ENCODE measurements at places on chromosomes 11 and 22. TPM values are rescaled to one million over a fixed set of nuclear protein-coding genes. Genes with fewer than 3 reads are reported as not detected.

DNA sequence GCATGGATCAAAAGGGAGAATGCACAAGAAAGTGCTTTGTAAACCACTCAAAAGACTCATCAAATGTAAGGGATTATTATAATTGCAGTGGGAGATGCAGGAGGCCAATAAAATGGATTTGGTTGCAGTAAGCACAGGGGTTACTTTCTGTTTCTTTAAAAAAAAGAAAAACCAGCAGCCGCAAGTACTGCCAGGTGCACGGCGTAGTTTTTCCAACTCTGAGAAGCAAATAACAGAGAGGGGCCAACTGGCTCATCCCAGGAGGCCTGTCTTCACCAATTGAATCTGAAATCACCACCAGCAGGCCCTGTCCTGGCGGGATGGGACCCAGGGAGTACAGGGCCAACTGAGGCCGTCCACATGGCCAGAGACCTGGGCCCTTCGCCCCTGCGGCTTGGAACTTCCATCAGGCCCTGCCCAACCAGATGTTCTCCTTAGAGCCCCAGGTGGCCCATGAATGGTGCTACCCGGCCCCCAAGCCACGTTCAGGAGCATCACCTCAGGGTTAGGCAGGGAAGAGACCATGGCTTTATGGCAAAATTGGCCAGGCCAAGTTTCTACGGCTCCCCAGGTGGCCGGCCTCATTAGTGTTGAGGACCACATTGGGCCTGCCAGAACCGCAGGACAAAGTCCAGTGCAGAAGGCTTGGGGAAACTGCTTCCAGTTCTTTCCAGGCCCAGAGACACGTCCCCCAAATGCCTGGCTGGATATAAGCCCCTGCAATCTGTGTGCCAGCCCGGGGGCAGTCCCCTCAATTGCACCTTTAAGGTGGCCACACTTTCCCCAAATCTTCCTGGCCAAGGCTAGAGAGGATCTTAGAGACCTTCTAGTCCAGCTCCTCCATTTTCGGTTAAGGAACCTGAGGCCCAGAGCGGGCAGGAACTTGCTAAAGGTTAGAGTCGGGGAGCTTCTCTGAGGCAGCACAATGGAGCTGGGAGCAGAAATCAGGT, 61.7 kb downstream of the CHRDL2 start:
- no peak for ATAC-seq

DNA sequence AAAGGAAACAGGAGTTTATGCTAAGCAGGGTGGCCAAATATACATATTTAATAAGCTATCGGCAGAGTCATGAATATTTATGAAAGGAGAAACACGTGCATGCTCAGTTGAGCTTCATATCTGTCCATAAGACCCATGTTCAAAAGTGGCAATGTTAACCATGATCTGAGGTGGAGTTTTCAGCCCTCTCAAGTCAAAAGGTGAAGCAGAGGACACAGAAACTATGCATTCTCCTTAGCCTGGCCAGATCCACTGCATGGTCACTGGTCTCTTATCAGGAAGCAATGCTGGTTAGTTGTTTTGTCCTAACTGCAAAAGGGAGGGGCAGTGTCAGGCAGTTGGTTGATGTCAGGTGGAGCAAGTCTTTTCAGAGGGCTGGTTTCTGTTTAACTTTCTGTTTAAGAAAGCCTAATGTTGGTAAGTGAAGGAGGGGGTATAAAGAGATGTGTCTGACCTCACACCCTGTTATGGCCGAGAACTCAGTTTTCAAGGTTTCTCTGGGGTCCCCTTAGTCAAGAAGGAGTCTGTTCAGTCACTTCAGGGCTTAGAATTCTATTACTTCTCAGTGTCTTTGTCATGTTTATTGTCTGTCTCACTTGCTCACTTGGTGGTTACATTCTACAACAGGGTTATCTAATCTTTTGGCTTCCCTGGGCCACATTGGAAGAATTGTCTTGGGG, 5.5 kb upstream of the SELENOH start:
- peak; percentile 51 for ATAC-seq

The STIM1 gene
- 85.1 TPM for total RNA-seq

GRCh38 chr11:44945666-44946065, 5.0 kb downstream of the TP53I11 start:
- no peak for ATAC-seq

GRCh38 chr11:69650081-69650831, 9.3 kb downstream of the CCND1 start:
- ATAC-seq, result no peak

The GPHA2 gene
- total RNA-seq, result not detected

DNA sequence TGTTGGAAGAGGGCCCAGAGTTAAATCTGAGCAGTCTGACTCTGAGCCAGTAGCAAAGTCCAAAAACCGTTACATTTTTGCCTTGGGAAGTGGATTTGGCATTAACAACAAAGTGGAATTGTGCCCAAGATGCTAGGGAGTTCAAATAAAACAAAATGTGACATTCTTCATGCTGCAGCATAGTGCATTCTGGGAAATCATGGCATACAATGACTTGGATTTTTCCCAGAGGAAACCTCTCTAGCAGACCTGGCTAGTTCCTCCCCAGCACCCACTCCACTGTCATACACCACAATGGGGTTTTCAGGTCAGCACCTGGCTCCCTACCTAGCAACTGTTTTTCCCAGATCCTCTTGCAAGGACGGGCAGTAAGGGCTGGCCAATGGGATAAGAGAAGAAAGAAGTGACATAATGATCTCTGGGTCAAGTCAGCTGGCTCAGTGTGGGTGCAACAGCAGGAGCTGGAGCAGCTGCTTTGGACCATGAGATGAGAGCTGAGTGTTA, 24.8 kb upstream of the CYB5R3 start:
- no peak for ATAC-seq

DNA sequence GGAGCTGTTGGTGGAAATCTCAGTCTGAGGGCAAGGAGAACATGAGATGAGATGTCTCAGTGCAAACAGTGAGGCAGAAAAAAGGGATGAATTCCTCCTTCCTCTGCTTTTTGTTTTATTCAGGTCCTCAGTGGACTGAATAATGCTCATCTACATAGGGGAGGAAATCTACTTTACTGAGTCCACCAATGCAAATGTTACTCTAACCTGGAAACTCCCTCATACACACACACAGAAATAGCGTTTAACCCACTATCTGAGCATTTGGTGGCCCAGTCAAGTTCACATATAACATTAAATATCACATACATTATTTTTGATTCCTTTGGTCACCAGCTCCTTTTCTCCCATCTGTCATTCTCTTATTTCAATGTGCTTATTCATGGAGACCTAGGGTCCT, 418.8 kb downstream of the TMEM135 start:
- ATAC-seq, result no peak

DNA sequence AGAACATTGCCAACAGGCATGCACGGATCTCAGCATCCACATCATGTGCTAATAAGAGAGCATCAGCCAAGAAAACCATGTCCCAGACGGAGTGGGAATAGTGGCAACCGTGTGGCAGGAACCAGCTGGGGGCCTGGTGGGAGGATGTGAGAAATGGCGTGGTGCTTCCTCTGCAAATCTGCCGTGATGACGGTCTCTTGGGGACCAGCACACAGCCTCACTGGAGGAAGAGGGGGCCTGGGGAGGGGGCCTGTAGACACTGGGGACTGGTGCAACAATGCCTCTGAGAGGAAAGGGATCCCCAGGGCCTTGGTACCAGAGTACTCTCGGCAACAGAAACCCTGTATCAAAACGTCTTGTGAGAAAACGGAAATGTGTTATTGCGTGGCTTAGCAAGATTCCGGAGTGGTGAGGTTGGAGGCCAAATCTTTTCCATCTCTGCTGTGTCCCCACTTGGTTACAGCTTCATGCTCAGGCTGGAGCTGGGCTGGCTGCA, 154.3 kb upstream of the TBCEL start:
- ATAC-seq, result no peak

All from esophagus mucosa (tissue), 1 donor.